ENCODE measurements at places on chromosomes 7 and 10.

- DNase-seq = no peak
These were observed 26.8 kb upstream of the HDAC9 start for GRCh38 chr7:18468795-18469194.

- no peak for DNase-seq
These were observed 1.5 kb downstream of the UMAD1 start for GRCh38 chr7:7642081-7642480.

- no peak for DNase-seq
These were observed 13.8 kb upstream of the PITRM1 start for GRCh38 chr10:3186368-3186767.

DNA sequence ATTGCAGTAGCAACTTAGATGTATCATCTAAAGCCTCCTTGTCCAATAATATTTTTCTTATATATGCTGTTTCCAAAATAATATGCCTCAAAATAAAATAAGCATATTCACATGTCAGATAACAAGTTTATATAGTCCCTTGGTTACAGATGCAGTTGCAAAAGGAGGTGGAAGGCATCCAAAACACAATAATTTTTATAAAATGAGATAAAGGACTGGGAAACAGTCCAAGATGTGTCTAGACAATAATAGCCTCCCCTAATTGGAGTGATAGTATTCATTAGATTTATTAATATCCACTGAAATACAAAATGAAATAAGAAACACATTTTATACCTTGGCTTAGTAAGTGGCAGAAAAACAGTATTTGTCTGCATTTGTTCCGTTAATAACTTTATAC, 30.3 kb downstream of the BCAP29 start:
- DNase-seq = no peak

DNA sequence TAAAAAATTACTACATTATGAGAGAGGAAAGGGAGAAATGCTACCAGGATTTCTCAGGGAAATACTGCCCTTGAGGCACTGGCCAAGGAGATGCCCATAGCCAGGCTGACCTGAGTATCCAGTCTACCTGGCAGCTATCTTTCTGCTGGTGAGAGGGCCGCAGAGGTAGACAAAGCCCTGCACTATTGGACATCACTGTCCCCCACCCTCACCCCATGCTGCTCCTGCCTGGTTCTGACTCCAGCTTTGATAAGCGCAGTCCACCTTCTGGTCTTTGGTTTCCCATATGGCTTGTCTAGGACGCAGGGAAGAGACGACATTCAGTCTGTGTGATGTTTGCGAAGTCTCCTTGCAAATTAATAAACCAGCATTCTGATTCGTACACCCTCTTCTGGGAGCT, 3.7 kb downstream of the ITPRIP start:
- DNase-seq = no peak

GRCh38 chr7:28739128-28739527, 219.0 kb downstream of the TRIL start:
- DNase-seq = no peak

GRCh38 chr7:125678771-125679170, 749.1 kb upstream of the POT1 start:
- DNase-seq = no peak

DNA sequence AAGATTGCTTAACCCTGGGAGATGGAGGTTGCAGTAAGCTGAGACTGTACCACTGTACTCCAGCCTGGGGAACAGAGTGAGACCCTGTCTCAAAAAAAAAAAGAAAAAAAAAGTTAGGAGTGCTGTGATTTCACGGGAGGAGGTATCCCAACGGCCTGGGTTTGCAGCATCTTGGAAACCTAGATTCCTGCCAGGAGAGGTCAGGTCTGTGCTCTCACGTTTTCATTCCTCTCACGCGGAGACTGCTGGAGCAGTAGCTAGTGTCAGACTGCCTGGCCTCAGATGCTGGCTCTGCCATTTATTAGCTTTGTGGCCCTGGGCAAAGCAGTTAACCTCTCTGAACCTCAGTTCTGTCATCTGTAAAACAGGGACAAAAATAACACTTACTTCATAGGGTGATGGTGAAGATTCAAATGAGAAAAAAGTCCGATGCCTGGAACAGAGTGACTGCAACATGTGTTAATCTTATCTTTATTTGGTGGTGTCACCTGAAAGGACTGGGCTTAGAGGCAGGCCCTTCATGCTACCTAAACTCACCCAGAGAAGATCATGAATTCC, 94.9 kb downstream of the GAD2 start:
- no peak for DNase-seq

DNA sequence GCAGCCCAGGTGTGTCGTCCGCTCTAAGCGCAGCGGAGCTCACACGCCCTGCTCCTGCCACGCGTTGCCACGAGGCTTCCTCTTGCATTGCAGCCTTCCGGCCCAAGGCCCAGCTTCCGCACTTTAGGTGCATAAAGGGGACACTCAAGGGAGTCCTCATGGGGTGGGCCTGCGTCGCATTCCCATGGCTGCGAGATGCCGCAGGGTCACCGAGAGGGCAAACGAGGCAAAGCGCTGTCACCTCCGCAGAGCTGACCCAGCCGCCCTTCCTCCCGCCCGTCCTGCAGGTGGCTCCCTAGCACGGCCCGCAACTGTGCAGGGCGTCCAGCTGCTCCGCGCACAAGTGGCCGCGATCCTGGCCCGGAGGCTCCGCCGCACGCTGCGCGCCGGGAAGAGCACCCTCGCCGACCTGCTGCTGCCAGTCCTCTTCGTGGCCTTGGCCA, 283.5 kb downstream of the ABCA13 start:
- DNase-seq = no peak

DNA sequence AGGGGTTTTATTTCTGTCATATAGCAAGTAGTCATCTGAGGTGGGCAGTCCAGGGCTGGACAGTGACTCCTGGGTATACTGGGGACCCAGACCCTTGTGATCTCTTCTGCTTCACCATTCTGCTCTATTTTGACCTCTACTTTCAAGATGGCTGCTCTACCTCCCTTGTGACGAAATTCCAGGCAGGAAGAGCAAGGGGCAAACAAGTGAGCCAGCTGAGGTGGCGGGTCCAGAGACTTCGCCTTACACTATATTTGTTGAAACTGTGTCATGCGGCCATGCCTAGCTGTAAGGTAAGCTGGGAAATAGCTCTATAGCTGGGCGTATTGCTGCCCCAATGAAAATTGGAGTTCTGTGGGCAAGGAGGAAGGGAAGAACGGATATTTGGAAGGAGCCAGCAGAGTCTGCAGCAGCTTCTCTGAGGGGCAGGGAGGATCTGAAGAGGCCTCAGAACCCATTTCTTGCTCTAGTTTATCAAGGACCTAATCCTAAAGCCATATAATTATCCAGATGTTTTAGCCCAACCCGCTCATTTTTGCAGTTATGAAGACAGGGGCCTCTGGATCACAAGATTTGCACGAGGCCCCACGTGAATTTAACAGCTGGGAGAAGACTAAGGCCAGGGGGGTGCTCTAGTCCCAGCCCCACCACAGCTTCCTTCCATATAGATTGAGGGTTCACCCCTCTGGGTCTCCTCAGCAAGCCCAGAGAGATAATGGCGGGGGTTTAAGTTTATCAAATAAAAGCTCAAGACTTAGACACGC, 7.7 kb upstream of the CPA1 start:
- no peak for DNase-seq

GRCh38 chr7:4665661-4666060, 16.4 kb upstream of the FOXK1 start:
- no peak for DNase-seq

GRCh38 chr10:33669904-33670303, 335.4 kb upstream of the NRP1 start:
- DNase-seq = no peak

GRCh38 chr10:113927440-113927839, 73.0 kb downstream of the NHLRC2 start:
- DNase-seq = no peak

DNA sequence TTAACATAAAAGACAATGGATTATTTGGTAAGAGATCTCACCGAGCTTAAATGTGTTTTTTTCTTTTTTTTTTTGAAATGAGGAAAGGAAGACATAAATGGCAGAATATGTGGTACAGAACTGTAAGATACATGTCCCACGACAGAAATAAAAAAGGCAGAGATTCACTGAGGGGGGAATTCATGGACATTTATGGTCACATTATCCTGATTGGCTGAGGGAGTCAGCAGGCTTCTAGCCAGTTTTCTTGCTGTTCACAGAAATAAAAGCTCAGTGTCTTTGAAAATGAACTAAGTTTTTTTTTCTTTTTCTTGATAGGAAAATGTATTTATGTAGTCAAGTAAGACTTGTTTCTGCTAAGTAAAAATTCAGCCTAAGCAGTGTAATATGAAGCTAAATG, 8.2 kb upstream of the FAS start:
- no peak for DNase-seq

GRCh38 chr7:24129597-24129996, 154.4 kb upstream of the NPY start:
- no peak for DNase-seq

DNA sequence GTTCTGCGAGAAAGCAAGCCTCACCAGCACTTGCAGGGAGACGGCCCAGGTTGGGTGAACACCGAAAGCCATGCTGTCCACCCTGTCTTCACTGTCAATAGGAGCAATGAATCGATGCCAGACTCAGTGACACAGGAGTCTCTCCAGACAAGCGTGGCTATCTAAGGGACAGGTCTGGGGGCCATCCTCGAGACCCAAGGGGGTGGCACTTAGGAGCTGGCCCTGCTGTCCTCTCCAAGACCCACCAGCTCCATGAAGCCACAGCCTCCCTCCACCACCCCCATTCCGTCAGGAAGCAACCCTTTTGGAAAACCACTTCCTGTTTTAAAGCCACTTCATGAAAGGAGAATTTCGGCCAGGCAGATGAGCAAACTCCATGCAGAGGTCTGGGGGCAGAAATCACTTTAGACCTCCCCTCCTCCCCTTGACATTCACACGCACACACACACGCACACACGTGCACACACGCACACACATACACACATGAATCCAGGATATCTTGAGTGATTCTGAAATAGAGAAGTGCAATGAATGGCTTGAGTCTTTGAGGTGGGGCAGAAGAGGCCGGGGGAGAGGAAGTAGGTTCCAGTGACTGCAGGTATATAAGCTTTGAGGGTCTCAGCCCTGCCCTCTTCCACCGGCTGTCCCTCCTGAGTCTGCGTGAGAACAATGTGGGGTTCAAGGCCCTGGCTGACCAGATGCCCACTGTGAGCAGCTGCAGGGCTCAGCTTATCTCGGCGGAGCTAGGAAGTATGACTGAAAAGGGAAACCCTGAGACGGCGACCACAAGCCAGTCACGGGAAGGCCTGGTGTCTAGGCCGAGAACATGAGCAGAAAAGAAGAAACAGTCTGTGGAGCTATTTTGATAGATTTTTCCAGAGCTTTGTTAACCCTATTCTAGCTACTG, 25.0 kb downstream of the RGS10 start:
- DNase-seq = no peak

- peak; percentile 26 for DNase-seq
These were observed 62.6 kb downstream of the ADK start for GRCh38 chr10:74213571-74214162.

DNA sequence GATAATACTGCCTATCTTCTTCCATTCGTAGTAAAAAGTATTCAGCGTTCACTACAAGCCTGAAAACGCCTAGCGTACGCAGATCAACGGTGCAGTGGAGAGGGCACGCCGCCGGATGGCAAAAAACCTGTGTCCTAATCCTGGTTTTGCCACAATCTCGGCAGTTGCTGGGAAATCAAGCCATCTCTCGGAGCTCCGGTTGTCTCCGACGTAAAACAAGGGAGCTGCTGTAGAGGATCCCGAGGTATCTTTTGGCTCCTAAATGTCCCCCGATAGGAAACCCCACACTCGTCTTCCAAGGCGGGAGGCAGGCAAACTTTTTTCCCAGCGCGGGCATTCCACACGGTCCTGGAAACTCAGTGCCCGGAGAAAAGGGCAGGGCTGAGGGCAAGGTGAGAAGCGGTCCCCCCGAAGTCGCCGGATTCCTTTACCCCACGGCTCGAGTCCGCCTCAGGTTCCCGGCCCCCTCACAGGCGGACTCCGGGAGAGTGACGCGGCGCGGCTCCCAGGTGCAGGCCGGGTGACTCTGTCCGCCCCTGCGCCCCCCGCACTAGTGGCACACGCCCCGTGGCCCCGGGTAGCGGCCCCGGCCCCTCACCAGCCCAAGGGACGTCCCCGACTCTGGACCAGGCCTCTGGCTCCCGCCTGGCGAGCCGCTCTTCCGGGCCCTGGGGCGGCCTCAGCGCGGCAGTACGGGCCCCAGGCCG, 649 bp downstream of the IDE start:
- no peak for DNase-seq

DNA sequence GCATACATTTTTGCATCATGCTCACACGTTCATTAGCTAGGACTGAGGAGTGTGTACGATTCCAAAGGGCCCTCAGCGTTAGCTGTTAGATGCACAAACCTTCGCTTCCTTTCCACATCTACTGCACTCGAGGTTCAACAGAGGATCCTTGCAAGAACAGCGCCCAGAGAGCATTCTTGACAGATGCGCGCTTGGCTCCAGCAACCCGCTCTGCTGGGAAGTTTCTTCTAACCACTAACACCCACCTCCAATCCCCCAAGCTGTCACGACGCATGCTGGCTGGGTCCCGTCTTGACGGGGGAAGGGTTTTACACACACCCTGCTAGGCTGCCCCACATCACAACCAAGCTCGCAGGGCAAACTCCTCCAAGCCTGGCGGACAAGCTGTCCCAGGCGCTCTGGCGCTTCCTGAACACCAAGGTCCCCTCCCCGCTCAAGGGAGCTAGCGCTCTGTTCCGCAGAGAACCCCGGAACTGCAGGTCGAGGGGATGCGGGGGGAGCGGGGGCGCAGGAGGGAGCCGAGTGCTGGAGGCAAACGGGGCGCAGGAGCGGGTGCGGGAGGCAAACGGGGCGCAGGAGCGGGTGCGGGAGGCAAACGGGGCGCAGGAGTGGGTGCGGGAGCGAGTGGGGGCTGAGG, 653 bp upstream of the ADRB1 start:
- no peak for DNase-seq

DNA sequence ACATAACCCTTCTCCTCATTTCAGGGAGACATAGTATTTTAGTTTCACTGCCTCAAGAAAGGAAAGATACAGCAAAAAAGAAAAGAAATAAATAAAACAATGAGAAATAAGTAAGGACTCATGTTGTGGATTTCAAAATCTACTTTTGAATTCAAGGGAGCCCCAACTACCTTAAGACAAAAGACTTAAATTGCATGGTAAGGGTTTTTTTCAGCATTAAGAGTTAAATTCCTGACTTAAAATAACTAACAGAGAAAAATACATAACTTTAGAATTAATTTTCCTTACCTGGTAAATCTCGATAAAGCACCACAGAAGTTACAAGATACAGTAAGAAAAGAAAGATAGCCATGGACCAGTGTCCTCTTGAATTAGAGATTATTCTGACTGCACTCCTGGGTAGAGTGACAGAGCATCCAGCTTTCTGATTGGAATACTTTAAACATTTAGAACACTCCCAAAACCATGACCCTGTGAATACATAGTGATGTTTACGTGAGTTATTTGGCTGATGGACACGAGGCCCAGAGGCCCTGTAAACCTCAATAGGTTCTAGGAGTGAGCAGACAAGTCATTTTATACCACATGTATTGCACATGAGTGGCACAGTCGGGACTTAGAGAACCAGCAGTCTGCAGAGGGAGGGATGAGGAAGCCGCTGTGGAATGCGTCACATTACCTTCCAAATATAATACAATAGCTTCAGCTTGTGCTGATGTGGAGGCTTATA, 292.5 kb upstream of the SEMA3C start:
- no peak for DNase-seq

GRCh38 chr10:132164761-132165278, 21.9 kb upstream of the DPYSL4 start:
- no peak for DNase-seq

- DNase-seq = no peak
These were observed 223.9 kb upstream of the PPP2R2D start for GRCh38 chr10:131676800-131677421.
